ENCODE measurements at places on chromosomes 1 and 21.

DNA sequence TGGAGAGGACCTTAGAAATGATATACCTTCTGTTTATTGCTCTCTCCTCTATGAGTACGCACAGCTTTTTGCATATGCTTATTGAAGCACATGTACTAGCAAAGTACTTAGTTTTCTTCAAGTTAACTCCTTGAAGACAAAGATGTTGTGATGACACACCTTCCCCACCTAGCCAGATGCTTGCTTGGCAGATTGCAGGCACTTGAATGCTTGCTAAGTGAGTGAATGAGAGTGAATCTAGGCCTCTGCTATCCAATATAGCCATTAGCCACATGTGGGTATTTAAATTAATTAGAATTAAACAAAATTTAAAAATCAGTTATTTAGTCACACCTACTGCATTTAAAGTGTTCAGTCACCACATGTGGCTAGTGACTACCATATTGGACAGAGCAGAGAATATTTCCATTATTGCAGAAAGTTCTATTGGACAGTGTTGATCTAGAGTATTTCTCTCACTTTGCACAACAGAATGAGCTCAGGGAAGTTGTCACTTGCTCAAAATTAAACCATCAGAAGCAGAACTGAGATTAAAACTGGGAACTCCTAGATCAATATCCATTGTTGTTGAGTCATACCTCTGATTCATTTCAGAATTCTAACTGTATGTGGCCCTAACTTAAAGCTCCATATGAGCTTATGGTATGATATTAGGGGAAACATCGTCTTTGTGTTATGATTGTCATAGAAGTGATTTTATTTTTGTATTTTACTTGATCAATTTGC lies 8.6 kb upstream of the EEIG2 start:
- DNase-seq = no peak

DNA sequence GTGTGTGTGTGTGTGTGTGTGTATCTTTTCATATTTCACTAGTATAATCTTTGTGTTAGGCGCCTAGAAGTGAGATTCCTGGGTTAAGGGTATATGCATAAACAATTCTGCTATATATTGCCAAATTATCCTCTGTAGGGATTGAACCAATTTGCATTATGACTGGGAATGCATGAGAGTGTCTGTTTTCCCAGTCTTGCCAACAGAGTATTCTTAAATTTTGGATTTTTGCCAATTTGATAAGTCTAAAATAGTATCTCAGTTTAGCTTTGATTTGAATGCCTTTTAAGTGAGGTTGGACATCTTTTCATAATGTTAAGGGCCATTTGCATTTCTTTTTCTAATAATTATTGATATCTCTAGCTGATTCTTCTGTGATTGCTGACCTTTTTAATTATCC lies 8.2 kb upstream of the AVPR1B start:
- DNase-seq = no peak

GRCh38 chr21:35190201-35190701 lies 141.1 kb upstream of the RUNX1 start:
- no peak for DNase-seq

GRCh38 chr1:172827301-172827700 lies 168.4 kb downstream of the FASLG start:
- DNase-seq = no peak

- DNase-seq = no peak
Observed at GRCh38 chr1:118116401-118116800, 68.6 kb downstream of the SPAG17 start.

- DNase-seq = no peak
Observed at GRCh38 chr1:27135541-27136235, 19.2 kb downstream of the SLC9A1 start.

GRCh38 chr1:209134001-209134400 lies 449.5 kb upstream of the CAMK1G start:
- DNase-seq = no peak

DNA sequence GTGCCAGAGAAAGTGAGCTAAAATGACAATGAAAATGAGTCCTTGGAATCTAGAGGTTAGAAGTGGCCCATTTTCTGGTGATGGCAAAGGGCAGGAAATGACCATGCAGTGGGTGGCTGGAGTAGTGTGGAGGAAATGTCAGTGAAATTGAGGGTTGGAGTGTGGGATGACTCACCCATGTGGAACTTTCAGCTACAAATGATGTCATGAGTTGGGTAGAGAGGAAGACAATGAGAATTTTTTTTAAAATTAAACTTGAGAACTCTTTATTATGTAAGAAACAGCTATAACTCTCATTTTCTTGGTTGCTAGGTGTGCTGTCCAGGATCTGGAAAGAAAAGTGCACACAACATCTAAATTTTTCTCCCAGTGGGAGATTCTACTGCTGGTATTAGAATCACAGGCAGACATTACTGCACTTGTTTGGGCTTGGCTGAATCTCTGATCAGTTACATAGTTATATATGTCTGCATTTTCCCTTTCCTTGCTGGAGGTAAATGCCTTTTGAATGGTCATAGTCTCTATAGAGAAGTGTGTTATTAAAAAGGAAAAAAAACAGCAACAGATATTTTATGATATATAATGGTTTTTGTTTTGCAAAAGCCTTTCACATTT lies 56.8 kb upstream of the GNG12 start:
- DNase-seq = no peak

GRCh38 chr21:32645261-32646182 lies 33.3 kb upstream of the CFAP298 start:
- no peak for DNase-seq

DNA sequence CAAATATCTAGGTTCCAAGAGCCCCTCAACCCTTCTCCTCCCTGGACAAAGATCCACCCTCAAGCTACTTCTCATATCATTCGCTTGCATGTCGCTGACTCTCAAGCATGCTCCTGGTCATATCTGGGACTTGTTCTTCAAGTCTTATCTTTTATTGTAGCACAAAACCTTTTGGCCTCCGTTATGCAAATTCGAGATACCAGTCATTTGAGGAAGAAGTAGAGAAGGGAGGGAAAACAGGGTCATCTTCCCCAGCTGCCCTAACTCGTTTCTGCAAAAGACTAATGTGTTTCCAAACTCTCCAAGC lies 63.8 kb upstream of the ETS2 start:
- DNase-seq = no peak

GRCh38 chr1:231964241-231964640 lies 337.7 kb downstream of the DISC1 start:
- no peak for DNase-seq
